ENCODE measurements at places on chromosomes 12 and 14.

DNA sequence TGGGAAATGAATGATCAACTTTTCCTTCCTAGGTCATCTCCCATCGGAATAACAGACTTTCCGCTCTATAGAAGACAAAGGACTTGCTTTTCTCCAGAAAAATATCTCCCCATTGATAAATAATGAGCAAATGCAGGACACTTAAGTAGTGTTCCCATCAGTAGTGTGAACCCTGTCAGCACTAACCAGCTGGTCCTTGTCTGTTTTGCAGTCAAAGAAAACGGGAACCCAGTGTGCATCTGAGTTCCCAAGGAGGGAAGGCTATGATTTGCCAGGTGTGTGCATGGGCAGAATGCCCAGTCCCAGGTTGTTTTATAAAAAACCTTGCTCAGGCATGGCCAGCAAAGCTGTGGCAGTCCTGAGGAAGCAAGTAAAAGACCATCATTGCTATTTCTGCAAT, 256.5 kb upstream of the HMGA2 start:
- no peak for DNase-seq

DNA sequence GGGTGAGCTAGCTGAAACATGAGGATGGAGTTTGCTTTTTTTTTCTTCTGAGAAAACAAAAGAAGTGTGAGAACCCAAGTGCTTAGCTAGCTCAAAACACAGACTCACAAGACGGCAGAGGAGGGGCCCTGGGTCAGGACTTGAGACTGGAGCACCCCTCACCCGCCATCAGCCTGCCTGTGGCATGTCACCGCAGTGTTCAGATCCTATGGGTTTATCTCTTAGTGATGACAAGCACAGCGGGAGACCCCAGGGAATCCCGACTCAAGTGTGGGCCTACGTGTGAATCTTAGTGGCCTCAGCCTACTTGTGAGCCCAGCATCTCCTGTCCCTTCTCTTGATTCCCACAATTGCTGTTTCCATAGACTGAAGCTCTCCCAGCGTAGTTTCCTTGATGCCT, 22.9 kb downstream of the DYRK4 start:
- DNase-seq = no peak

GRCh38 chr12:96401076-96401871, 1.0 kb upstream of the CDK17 start:
- DNase-seq = peak; percentile 84

DNA sequence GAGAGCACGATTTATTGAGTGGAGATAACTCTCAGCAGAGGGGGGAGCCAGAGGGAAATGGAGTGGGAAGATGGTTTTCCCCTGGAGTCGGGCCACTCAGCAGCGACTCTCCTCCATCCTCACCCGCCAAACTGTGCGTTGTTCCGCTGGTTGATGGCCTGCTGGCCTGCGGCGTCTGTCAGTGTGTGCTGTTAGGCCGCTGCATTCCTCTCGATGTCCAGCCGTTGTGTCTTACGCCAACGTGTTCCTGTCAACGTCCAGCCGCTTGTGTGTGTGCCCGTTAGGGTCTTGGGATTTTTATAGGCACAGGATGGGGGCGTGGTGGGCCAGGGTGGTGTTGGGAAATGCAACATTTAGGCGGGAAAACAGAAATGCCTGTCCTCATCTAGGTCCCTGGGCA, 69.2 kb downstream of the PTPRQ start:
- no peak for DNase-seq

DNA sequence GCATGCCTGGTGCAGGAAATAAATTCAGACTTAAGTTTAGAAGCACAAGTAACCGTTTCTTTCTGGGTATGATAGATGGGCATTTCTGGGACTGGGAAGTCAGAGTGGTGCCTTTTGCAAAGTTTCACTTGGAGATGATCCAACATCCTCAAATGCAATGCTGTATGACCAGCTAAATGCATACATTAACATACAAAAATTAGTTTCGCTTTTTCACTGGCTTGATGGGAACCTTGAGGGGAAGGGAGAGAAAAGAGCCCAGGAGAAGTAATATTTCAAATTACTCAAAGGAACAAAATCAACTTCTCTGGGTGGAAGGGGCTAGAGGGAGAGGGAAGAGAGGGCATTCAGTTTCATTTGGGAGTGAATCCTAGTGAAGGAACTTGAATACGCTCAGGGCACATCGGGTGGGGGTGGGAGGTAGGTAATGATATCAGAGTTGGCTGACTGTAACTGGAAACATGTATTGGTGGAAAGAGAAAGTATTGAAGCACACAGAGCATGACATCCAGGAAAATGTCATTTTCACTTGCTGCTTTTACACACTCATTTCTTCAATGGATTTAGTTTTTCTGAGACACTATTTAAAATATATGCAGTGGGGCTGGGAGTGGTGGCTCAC, 175.5 kb downstream of the PTPRO start:
- no peak for DNase-seq

DNA sequence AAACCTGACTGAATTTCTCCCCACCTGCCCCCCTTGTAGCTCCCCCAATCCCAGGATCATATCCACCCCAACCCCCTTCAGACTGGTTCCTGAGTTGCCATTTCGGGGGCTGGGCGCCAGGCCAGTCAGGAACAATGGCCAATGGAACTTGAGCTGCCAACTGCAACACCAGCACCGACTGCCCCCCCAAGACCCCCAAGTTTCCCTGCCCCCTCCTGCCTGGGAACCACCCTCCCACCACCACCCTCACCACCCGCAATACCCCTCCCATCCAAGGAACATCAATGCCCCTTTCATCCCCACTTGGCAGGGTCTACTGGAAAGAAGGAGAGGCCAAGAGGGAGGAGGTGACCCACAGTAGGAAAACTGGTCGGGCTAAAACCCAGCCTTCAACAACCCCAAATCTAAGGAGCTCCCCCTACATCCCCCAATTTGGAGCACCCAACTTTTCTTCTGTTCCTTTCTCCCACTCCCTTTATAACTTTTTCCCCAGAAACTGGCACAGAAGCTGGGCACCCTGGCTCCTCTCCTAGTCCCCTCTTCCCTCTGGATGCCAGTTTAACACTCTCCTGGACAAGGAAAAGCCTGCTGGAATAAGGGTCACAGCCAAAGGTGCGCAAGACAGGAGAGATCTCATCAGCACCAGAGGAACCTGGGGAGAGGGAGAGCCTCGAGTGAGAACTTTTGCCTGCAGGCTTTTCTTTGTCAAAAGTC, 1.6 kb upstream of the NDRG2 start:
- DNase-seq = no peak

DNA sequence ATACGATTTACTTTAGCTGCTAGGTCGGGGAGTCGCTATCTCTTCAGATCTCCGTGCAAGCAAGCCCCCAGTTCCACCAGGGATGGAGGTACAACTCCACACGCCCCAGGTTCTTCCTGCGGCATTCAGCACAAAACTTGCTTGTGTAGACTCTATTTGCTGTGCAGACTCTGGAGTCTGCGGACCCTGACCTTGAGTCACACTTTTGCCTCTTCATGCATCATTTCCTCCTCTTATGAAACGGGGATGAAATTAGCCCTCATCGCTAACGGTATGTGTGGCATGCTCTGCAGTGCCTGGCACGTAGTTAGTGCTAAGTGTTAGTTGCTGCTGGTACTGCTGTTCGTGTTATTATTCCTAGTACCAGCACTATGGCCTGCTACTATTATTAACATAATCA, 84.4 kb downstream of the TMEM132D start:
- DNase-seq = no peak

DNA sequence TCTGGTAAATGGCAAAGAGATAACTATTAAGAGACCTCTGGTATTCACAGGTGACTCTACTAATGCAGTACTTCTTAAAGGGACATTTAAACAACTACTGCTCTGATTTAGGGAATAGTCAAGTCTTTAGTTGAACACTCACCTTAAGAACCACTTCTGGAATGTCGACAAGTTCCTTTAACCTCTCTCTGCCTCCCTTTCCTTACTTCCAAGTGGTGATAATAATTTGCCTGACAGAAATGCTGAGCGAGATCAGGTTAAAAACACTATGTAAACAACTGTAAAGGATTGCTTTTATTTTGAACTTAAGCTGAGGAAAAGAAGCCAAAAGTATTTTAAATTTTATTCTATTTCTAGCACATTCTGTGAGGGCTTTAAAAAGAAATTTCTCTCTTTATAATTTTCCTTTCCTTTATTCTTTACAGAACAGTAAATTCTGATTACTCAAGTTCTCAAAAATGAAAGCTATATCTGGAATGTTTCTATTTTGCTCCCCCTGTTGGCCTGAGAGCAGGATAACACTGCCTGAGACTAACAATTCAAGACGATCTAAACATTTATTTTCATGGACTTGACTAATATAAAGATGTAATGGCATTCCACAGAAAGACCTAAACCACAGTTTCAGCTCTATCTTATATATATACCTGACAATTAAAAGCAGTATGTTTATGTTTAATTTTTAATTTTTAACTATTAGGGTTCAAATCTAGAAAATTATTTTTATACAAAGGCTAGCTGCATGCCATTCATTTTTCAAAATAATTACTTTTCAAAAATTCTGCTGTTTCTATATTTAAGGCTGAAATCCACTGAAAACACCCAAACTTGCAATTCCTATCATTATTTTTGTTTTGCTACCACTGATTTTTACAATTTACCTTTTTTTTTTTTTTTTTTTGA, 29.2 kb downstream of the ZCCHC8 start:
- DNase-seq = peak; percentile 79

DNA sequence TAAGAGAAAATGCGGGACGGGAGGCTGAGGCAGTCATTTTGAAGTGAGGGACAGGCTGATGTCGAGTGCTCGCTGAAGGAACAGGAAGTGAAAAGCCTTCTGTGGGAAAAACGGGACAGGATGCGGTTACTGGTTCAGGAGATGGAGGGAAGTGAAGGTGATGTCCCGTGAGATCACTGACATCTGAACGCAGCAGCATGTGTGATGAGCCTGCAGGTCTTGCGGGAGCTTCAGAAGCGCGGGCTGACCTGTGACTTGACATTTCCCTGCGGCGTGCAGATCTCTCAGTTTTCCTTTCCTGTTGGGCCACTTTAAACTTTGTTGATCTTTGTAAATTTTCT, 77.8 kb downstream of the DDX51 start:
- no peak for DNase-seq

DNA sequence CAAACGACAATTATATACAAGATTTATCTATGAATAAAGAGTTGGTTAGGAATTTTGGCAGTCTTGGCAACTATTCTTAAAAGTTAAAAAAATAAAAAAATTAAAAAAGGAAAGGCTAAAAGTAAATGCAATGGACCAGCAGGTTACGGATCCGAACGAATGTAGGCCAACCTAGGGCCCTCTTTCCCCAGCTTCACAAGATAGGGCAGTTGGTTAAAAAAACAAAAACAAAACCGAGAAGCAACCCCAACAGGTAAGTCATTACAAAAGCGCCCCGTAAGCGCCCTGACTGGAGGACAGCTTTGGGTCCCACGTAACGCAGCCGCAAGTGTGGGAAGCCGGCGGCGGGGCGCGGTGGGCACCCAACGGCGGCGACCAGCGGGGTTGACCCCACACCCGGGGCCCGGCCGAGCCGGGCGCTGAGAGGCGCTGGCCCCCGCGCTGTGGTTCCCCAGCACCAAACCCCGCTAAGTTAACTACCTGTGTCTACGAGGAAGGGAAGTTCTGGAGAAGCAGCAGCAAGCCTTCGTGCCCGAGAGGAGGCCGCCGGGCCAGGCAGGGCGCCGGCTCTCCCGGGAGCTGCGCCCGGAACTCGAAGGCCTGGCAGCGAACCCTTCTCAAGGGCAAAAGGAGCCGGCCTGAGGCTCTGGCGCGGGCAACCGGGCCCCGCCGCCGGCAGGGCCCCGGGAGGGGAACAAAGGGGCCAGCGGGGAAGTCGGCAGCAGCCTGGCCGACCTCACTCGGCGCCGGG, 882 bp downstream of the HECTD1 start:
- peak; percentile 34 for DNase-seq
